ENCODE measurements at places on chromosomes 11 and 22. TPM values are rescaled to one million over a fixed set of nuclear protein-coding genes. Genes with fewer than 3 reads are reported as not detected.

SPDYC gene
- total RNA-seq, result not detected

CNGA4 gene
- total RNA-seq, result not detected

RELA gene
- 13.0 TPM for total RNA-seq

KRTAP5-1 gene
- not detected for total RNA-seq

AIFM3 gene
- total RNA-seq, result not detected

CNTN5 gene
- total RNA-seq, result not detected

Data from bladder microvascular endothelial cell (primary cell).